Muscle of arm (tissue), 14 donors: ENCODE measurements at places on chromosomes 16 and 17. TPM values are rescaled to one million over a fixed set of nuclear protein-coding genes. Genes with fewer than 3 reads are reported as not detected.
A peak's percentile ranks its signal among the peaks of the same experiment; 100 is the strongest.

SYNGR2 gene
- 62.0 TPM for polyA plus RNA-seq

SEZ6L2 gene
- polyA plus RNA-seq = 9.6 TPM

CNP gene
- 44.9 TPM for polyA plus RNA-seq

PABPN1L gene
- polyA plus RNA-seq = not detected

SLC22A31 gene
- 1.3 TPM for polyA plus RNA-seq

SLC52A1 gene
- polyA plus RNA-seq = 0.13 TPM

KRTAP4-3 gene
- not detected for polyA plus RNA-seq

ANKS3 gene
- 17.6 TPM for polyA plus RNA-seq

PDE6G gene
- 3.0 TPM for polyA plus RNA-seq

P3H4 gene
- polyA plus RNA-seq = 31.8 TPM

NEURL4 gene
- polyA plus RNA-seq = 21.6 TPM

PRAC2 gene
- not detected for polyA plus RNA-seq

DNA sequence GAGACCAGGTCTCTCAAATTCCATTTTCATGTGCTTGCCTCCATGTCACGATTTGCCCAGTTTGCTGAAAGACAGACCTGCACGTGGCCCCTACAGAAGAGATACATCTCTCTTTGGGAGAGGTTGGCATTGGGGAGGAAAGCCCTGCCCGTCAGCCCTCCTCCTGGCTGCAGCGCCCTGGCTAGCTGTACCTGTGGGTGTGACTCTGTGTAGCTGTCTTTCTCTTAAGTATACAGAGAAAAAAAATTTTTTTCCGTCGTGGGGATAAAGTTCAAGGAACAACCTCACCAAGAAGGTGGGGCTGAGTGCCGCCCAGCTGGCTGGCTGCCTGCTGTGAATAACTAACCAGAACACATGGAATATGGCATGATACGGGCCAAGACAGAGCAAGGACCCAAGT, 26.5 kb downstream of the TMEM98 start:
- no peak for DNase-seq

GRCh38 chr17:78493450-78493849, 83.7 kb downstream of the DNAH17 start:
- DNase-seq = no peak

GRCh38 chr16:55264949-55265348, 59.1 kb upstream of the IRX6 start:
- DNase-seq = no peak

- no peak for DNase-seq
Measured at GRCh38 chr16:7398536-7398935, 65.9 kb downstream of the RBFOX1 start.

DNA sequence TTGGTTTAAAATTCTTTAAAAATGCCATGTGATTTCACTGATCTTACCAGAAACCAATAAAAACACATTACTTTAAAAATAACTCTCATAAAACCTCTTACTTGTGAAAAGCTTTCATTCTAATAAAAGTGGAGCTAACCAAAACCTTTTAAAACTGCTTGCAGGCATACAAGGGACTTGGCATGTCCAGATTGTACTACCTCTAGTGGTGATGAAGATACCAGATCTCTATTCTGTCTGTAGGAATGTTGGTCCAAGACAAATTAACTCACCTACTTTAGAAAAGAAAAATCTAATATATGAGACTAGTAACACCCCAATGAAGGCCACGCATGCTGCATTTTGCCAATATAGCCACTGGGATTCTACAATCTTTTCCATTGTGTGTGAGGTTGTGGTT, 151.0 kb upstream of the SALL1 start:
- DNase-seq = no peak

- no peak for DNase-seq
Measured at GRCh38 chr16:80477838-80478237, 63.0 kb upstream of the DYNLRB2 start.

- DNase-seq = no peak
Measured at GRCh38 chr16:7597677-7598076, 265.0 kb downstream of the RBFOX1 start.

DNA sequence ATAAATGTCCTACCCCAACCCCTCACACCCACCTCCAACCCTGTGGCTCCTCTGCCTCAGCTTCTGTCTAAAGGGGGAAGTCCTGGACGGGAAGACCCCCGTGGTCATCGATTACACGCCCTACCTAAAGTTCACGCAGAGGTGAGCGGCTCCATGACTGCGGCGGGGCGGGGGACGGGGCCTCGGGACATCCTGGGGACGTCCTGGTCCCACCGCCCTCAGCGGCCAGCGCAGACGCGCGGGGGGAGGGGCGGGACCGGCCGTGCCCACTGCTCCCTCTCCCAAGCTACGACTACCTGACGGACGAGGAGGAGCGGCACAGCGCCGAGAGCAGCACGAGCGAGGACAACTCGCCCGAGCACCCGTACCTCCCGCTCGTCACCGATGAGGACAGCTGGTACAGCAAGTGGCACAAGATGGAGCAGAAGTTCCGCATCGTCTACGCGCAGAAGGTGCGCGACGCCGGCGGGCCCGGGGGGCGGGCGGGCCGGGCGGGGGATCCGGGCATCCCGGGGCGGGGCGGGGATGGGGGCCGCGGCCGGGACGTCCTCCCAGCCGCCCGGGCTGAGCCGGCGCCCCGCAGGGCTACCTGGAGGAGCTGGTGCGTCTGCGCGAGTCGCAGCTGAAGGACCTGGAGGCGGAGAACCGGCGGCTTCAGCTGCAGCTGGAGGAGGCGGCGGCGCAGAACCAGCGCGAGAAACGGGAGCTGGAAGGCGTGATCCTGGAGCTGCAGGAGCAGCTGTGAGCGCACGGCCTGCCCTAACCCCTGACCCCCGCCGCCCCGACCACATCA, 6.7 kb downstream of the RUNDC3A start:
- DNase-seq = no peak

- DNase-seq = no peak
Measured at GRCh38 chr16:68065716-68066305, 19.4 kb upstream of the NFATC3 start.

GRCh38 chr17:17724307-17725010, 43.2 kb downstream of the RAI1 start:
- no peak for DNase-seq

GRCh38 chr17:82577300-82577699, 57.8 kb downstream of the FOXK2 start:
- no peak for DNase-seq

DNA sequence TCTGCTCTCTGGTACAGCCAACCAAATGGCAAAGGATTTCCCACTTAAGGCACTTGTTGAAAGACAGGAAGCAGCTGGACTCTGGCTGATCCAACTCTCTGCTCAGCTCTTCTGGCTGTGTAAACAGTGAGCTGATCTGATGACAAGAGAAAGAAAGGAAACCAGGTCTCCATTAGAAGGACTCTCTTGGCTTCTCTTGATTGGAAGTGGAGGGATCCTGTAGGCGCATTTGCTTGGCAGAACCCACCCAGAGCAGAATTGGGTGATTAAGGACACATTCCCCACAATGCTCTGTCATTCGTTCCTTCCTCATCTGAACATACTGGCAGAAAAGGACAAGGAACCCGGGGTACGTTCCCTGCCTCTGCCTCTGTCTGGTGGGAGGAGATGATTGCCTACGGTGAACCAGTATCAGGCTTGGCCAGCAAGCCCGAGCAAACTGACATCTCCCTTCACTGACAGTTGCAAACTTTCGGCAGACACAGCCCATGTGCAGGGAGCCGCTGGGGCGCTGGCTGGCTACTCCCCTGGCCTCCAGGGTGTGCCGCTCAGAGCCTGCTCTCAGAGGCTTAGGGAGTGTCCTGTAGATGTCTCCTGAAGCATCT, 29.1 kb downstream of the LDHD start:
- DNase-seq = peak; percentile 61

DNA sequence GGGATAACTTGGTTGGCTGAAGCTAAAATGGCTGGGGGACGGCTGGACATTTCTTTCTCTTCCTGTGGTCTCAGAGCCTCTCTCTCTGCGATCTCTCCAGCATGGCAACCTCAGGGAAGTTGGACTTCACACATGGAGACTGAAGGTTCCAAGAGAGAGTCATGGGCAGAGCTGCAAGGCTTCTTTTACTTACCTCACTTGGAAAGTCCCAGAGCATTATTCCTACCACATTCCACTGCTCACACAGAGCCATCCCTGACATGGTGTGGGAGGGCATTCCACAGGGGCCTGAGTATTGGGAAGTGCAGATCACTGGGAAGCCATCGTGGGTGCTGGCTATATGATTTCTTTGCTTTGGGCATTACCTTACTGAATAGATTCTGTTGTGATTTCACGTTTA, 9.8 kb upstream of the SLC6A2 start:
- DNase-seq = no peak

GRCh38 chr17:79036596-79036995, 12.6 kb downstream of the C1QTNF1 start:
- DNase-seq = no peak

DNA sequence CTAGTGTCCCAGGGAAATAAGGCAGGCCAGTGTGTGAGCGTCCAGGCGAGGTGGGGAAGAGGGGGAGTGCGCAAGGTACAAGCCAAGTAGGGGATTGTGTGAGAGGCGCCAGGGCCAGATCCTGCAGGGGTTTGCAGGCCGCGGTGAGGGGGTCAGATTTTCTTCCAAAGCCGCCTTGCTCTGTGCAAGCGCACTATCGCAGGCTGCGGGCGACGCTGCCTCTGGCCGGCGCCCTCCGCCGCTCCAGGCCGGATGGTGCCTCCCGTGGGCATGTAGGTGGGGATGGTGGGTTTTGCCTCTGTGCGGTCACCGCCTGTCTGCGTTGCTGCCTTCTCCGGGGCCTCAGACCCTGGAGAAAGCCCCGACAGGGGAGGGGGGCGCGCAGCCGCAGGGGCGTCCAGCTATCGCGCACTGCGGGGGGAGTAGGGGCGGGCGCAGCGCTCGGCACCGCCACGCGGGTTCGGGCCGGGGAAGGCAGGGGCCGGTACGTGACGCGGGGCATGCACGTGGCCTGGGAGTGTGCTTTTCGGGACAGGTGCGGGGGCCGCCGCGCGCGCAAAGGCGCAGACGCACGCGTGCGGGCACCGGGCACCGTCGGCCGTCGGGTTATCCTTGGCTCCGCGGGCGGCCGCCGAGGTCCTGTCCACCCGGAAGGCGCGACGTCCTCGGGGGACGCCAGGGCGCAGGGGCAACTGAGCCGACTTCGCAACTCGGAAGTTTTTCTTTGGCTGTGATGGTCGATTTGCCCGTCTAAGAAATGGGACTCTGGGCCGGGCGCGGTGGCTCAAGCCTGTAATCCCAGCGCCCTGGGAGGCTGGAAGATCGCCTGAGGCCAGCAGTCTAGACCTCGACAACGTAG, 1.1 kb upstream of the HAPSTR1 start:
- peak; percentile 23 for DNase-seq

GRCh38 chr16:66542396-66542795, 7.5 kb downstream of the TK2 start:
- DNase-seq = no peak

- no peak for DNase-seq
Measured at GRCh38 chr16:47780213-47780875, 319.2 kb downstream of the PHKB start.

DNA sequence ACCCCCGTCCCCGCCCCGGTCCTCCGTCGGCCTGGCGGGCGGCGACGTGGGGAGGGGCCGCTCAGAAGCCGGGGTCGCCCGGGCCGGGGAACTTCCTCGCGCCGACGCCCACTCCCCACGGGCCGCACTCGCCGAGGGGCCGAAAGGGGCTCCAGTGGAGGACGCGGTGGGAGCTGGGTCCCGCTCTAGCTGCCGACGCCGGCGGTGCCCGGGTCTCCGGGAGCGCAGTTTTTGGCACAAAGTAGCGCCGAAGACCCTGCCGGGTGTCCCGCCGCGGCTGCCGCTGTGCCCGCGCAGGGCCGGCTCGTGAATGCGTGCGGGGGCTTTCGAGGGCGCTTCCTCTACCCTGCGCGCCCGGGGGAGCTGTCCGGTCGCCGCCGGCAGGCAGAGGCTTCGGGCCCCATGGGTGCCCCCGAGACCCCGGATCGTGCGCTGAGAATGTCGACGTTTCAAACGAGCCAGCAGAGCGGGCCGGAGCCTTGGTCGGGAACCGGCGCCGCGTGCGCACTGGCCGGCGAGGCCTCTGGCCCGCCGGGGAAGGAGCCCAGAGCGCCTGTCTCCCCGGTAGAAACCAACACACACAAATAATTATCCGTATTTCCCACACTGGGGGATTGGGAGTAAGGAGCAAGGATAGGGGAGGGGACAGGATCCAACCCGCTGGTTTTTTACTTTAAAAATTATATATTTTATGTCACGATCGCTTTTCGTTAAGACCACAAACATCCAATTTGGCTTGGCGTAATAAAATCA, 46.6 kb upstream of the SLC38A10 start:
- DNase-seq = no peak

- no peak for DNase-seq
Measured at GRCh38 chr16:19292186-19292585, 6.7 kb downstream of the CLEC19A start.

DNA sequence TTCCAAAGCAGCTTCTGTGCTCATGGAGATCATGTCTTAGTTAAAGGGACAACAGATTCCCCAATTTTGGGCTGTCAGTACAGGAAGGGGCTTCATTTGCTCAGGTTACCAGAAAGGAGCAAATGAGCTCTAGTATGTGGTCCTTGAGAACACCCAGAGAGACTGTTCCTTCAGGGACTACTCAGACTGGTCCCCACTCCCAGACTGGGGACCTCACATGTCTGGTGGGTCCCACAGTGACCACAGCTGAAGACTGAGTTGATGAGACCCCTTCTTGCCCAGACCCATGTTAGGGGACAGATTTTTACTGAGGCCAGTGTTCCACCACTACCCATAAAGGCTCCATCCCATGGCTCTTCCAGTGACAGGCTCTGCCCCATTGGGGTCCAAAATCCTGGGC, 1695.2 kb downstream of the TP53TG3F start:
- no peak for DNase-seq

- DNase-seq = no peak
Measured at GRCh38 chr17:81396278-81396721, 1.0 kb downstream of the BAHCC1 start.

DNA sequence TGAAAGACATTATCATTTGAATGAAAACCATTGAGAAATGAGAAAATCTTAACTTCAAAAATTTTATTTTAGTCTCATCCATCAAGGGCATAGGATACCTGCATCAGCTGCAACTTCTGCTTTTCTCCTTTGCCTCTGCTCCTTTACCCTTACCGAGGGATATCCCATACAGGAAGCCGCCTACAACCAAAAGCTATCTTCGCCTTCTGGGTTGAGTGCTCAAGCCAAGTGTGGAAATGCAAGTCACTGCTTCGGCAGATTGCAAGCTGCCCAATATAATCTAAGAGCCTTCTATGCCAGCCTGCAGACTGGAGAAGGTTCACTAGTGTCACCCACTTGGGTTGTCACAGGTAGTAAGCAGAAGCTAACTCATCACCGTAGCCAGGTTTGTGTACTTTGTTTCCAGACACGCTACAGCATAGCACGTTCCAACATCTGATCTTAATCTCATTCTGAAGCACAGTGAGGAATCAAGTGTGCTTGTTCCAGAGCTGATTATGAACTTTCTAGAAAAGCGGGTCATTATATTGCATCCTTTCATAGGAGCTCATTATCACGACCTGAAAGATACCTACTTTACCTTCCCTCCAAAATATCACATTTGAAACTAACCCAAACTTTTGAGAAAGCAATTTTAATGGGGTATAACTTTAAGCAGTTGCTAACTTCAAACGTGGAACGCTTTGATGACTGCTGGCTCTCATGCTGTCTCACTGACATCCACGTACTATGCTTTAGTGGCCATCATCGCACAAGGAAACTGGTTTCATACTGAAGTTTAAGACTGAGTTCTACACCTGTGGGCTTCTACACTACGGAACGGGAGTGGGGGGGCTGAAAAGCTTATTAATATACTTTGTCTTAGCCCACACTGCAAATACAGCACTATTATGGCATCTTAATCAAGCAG, 8.0 kb upstream of the UNK start:
- no peak for DNase-seq

GRCh38 chr17:75238684-75239191, 22.7 kb downstream of the GGA3 start:
- no peak for DNase-seq
